Fibroblast of mammary gland (primary cell): ENCODE measurements at places on chromosomes 5 and 9.

- DNase-seq: no peak
Measured at GRCh38 chr5:135978212-135978631, 23.4 kb upstream of the LECT2 start.

DNA sequence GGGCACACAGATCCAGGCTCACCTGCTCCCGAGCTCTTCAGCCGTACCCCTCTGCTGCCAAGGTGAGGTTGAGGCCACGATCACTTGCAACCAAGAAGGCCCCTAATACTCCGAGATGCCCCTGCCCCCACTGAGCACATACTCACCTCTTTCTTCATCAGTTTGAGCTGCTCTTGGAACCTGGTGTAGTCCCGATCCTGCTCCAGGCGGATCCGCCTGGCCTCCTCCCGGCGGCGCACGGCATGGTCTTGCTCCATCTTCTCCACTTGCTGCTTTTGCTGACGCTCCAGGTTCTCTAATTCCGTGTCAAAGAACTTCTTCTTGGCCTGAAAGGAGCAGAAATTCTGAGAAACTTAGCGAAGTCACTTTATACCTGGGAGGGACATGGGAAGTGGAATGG lies 75.7 kb upstream of the FBXW11 start:
- DNase-seq: no peak

- DNase-seq: peak; percentile 36
Measured at GRCh38 chr9:93058355-93059010, at the start of gene SUSD3. Gene SUSD3, plus strand, starts transcription at chr9:93058701. Its CDS starts 42 bp downstream, at chr9:93058743.

GRCh38 chr5:132470596-132470995 lies 20.0 kb downstream of the IRF1 start:
- no peak for DNase-seq

- peak; percentile 7 for DNase-seq
Measured at GRCh38 chr5:177154003-177154643, 20.6 kb downstream of the NSD1 start.

DNA sequence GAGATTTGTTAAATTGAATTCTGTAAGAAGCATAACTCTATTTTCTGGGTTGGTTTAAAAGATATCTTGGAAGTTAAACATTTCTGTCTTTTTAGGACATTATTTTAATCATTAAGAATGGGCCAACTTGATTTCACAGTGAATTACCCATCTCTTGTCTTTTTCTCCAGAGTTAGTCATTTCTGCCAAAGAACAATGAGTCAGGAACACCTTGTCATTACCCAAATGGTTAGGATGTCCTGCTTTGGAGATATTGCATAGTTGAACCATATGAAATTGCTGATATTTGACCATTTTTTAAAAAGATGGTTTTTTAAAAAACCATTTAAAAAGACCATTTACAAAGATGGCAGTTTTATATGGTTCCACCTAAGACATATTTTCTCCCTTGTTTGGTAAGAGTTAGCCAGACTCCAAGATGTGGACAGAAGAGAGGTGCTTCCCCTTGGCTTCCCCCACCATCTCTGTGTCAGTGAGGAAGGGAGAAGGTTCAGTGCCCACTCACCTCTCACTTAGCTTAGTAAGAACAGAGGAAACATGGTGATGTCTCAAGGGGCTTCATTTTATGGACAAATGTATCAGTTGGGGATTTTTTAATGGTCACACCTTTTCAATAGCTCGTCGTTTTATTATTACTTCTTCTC lies 103.0 kb downstream of the PCSK1 start:
- DNase-seq: peak; percentile 75

DNA sequence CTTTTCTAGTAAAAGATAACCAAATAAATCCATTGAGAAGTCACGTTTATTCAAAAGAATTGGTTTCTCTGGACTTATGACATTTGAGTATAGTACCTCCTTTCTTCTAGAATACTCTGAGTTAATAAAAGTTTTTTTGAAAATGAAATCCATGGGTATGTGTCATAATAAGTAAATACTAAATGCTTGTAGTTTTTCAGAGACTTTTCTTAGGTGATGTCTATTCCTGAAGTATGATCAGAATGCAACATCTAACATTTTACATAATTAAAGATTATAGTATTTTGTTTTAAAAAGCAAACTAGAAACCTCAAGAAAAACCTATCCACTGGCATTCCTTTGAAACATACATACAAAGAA lies 63.2 kb downstream of the NFIB start:
- DNase-seq: no peak

- no peak for DNase-seq
Measured at GRCh38 chr9:136979769-136980587, 2.7 kb downstream of the PTGDS start.

GRCh38 chr5:180350711-180351465 lies 2.2 kb downstream of the GFPT2 start:
- no peak for DNase-seq

DNA sequence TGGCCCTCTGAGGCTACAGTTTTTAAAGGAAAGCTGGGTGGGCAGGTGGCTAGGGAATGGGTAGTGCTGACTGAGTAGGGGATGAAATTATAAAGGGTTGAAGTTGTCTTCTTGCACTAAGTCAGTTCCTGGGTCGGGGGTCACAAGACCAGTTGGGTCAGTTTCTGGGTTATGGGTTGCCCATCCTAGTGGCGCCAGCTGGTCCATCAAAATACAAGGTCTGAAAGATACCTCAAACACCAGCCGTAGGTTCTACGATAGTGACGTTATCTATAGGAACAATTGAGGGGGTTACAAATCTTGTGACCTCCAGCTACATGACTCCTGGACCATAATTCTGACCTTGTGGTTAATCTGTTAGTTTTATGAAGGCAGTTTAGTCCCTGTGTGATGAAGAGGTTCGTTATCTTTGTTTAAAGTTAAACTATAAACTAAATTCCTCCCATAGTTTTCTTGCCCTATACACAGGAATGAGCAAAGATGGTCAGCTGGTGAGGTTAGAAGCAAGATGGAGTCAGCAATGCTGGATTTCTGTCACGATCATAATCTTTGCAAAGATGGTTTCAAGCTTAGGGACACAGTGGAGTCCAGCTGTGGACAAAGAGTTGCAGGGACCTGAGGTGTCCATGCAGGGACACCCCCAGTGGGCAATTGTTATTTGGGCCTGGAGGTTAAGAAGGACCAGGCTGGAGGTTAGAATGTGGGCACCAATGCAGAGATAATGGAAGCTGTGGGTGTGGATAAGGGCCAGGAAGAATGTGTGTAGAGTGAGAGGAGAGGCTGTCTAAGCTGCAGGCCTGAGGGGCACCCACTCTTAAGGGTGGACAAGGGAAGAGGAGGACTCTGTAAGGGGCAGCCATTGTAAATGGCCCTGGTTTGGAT lies 14.0 kb upstream of the CREBRF start:
- no peak for DNase-seq

GRCh38 chr9:106877345-106877744 lies 14.4 kb downstream of the ZNF462 start:
- DNase-seq: no peak

GRCh38 chr5:115503420-115503819 lies 41.2 kb downstream of the FEM1C start:
- DNase-seq: no peak

DNA sequence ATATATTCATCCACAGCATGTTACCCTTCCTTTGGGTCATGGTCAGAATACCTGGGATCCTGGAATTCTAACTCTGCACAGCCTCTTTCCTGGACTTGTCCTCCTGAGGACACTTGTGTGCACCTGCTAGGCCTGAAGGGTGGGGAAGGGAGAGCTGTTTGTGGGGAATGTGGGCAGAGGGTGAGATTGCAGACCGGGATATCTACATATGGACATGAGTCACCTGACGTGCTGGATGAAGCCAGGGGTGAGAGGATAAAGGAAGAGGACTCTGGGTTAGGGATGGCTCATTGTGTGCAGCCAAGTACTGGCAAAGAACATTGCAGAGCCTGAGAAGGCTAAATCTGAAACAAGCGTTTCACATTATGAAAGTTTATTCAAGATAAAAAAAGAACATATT lies 241.4 kb upstream of the RPS23 start:
- DNase-seq: no peak

DNA sequence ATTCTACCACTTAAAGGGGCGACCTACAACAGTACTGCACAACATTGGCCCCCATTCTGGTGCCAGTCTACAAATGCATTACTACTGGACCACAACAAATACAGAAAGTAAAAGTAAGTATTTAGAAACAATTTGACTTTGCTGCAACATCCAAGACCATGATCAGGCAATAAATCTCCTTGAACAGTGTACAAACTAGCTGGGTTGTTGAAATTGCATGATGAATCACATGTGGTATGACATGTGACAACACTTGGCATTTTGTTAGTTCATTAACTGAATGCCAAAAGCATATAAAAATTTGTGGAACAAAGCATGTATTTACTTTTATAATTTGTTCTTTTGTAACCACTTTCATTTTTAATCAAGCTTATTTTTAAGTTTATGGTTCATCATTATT lies 270.5 kb downstream of the NFIB start:
- DNase-seq: peak; percentile 61

GRCh38 chr9:121871431-121872025 lies 220.1 kb downstream of the DAB2IP start:
- peak; percentile 69 for DNase-seq

- DNase-seq: no peak
Measured at GRCh38 chr5:125375143-125375542, 628.7 kb upstream of the ZNF608 start.

DNA sequence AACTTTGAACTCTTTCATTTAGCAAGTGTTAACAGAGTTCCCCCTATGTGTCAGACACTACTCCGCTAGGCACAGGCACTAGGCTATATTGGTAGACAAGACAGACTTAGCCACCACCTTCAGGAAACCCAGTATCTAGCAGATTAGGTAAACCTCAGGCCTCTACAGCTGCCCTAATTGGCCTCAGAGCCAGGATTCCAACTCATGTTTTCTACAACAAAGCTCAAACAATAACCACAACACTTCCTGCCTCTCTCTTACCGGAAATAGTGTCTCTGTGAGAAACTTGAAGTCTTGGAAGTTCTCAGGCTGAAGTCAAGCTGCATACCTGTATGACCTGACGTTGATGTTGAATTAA lies 116.6 kb upstream of the SLC44A1 start:
- DNase-seq: no peak

- no peak for DNase-seq
Measured at GRCh38 chr9:18775241-18775640, 257.8 kb downstream of the SAXO1 start.

GRCh38 chr9:69198521-69199220 lies 24.6 kb downstream of the TJP2 start:
- DNase-seq: no peak

GRCh38 chr9:23552876-23553601 lies 273.0 kb downstream of the ELAVL2 start:
- no peak for DNase-seq

DNA sequence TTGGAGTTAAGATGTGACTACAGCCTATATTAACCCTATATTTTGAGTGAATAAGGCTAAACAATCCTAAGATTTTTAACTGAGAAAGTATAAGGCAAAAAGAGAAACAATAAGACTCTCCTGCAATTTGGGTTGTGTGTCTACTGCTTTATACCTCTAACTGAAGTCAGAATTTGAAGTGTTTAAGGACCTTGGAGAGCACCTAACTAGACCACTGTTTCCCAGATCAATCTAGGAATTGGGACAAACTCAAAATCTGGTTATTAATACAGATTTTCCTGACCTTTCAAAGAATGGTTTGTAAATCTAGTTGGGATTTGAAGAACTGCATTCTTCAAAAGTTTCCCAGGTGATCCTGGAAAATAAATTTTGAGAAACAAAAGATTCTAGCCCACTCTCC lies 42.1 kb downstream of the GABRA1 start:
- DNase-seq: no peak

DNA sequence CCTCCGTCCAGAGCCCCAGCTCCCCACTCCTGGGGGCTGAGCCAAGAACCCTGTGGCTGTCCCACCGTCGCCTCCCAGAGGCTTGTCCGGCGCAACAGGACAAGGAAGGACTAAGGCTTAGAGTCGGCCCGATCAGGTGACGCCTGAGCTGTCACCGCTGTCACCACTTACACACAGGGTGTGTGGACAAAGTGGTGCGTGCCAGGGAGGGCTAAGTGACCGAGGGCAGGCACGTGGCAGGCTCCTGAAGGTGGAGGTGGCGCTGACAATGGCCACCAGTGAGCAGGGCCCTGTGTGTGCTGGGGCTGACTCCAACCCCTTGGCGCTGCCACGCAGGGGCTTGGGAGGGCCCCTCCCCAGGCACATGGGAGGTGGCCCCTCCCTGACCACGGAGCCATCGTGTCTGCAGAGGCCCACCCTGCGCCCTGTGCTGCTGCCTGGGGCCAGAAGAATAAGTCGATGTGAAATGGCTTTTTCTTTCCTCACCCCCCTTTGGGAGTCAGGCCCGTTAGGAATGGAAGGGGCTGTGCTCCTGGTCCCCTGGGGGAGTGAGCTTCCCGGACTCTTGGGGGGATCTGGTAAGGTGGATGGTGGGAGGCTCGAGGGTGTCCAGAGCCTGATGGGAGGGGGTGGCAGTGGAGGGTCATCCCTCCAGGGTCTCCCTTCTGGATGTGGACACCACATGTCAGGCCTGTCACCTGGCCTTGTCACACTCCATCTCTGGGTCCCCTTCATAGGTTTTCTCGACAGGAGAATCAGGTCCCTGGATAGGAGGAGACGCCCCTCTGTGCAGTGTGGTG lies 2.6 kb upstream of the GPSM1 start:
- no peak for DNase-seq

DNA sequence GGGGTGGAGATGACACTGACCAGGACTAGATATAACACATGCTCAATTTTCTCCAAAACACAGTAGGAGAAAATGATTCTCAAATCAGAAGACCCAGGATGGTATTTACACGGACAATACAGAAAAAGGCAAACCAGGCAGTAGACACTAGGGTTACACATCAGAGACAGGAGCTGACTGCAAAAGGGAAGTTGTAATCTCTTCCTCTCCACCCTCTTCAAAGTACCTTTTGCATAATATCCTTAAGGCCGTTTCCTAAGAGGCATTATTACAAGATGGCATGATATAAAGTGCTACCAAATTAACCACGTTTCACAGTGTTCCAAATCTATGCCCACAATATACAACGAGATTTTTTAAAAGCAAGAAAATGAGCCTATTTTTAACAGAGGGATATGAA lies 39.2 kb downstream of the YIPF5 start:
- no peak for DNase-seq

DNA sequence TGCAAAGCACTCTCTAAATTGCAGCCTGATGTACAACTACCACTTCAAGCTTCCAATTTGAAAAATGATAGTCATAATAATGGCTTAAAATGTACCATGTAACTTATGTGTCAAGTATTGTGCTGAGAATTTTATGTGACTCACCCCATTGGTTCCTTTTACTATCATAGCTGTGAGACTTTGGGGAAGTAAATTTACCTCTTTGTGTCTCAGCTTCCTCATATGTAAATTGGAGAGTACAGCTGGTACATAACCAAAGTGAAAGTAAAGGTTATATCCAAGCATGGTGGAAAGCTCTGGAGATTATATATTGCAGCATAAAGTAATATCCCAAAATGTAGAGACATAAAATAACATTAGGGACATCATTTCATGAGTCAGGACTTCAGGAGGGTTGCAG lies 2200.4 kb upstream of the C9orf72 start:
- no peak for DNase-seq

GRCh38 chr5:180059326-180059725 lies 12.2 kb downstream of the RNF130 start:
- no peak for DNase-seq

- no peak for DNase-seq
Measured at GRCh38 chr5:39461007-39461682, 36.4 kb upstream of the DAB2 start.

GRCh38 chr5:89994266-89994665 lies 415.3 kb downstream of the CETN3 start:
- peak; percentile 46 for DNase-seq
